Activated naive CD4-positive, alpha-beta T cell treated with Interleukin-2 at 50 U/mL for 16 hours (primary cell): ENCODE measurements at places on chromosomes 2 and 18.

GRCh38 chr18:77079088-77079487, 53.5 kb downstream of the MBP start:
- no peak for DNase-seq

- no peak for DNase-seq
Measured at GRCh38 chr2:164473021-164473420, 148.3 kb downstream of the GRB14 start.

DNA sequence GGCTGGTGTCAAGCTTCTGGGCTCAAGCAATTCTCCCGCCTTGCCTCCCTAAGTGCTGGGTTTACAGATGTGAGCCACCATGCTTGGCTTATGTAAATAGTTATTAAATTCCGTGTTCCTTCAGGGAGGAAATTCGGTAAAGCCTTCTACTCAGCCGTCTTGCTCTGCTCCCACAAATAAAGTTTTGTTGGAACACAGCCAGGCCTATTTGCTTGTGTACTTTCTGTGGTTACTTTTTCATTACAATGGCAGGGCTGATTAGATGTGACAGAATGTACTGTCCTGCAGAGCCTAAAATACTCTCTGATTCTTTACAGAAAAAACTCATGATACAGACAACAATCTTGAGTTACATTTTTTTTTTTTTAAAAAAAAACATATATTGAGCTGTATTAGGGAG, 68.8 kb upstream of the TACR1 start:
- no peak for DNase-seq

- no peak for DNase-seq
Measured at GRCh38 chr2:230356084-230356483, 29.1 kb downstream of the SP140L start.

DNA sequence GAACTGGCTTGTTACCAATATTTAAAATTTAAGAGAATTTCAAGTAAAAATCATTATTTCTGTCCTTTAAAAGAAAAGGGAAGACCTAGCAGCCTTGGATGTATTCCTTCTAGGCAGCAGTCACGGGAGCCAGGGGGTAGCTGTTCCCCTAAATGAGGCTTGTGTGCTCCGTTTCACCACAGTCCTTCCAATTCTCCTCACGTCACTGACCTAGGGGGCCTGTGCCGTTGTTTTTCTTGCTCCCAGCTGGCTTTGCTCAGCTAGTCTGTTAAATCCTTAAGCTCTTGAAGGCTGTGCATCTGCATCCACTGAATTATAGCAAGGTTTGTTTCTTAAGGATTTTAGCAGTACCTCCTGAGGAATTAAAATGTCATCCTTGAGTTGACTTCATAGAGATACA, 9.9 kb downstream of the KLHL23 start:
- no peak for DNase-seq
